Cortex of kidney (tissue), 1 donor: ENCODE measurements at places on chromosomes 6 and 20.

DNA sequence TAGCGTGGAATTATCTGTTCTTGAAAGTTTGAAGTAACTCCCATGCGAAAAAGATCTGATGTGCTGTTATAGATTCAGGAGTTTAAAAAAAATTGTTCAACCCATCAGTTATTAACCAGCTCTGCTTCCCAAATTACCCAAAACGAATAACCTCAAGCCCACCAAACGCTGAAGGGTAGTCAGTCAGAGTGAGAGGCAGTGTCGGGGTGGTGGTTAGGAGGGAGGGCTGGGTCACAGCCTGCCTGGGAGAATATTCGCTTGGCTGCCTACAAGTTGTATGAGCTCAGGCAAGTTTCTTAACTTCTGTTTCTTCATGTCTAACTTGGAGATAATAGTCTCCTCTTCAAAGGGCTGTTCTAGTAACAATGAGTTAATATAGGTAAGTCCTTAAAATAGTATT is 114.6 kb downstream of the JPH2 start:
- no peak for DNase-seq

GRCh38 chr20:846894-847278 is 13.4 kb downstream of the FAM110A start:
- no peak for DNase-seq

- DNase-seq, result no peak
Observed at GRCh38 chr6:136846046-136846445, 23.7 kb downstream of the PEX7 start.

GRCh38 chr6:18397701-18398100 is 10.6 kb downstream of the RNF144B start:
- no peak for DNase-seq

- DNase-seq, result no peak
Observed at GRCh38 chr20:25368526-25368925, 22.1 kb downstream of the ABHD12 start.

DNA sequence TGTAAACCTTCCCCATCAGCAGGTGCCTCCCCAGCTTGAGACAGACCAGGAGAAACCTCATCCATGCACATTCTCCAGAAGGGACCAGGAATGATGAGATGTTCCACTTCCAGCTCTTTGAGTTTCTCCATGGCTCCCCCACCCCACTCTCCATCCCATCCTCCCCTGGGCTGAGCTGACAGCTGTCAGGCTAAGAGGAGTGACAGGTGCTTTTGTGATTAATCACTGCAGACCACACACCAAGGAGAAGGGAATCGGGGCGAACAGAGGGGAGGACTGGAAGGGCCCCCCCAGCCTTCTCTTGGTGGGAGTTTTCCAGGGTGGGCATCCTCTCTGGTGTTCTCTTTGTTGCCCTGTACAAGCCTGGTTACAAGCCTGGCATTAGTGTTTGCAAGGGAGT is 56.1 kb upstream of the ZFAND3 start:
- DNase-seq, result no peak

GRCh38 chr6:36025932-36026327 is 1.5 kb upstream of the SLC26A8 start:
- no peak for DNase-seq

DNA sequence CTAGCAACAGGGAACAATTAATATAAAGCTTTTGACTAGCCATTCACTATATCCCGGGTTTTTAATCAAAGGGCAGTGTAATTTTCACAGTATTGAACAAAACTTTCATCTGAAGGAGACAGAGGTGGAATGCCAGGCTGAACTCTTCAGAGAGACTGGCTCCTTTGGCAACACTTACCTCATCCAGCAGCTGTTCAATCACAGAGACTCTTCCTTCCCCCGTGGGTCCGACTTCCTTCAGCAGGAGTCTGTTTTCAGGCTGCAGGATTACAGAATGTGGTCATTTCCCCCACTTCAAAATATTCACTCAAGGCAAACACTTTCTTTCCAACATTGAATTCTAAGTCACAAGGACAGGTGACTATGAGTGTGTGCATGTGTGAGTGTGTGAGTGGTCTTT is 76.6 kb downstream of the DZANK1 start:
- DNase-seq, result no peak

GRCh38 chr6:122818866-122819265 is 29.8 kb downstream of the SMPDL3A start:
- no peak for DNase-seq

- no peak for DNase-seq
Observed at GRCh38 chr6:56992036-56992435, 37.1 kb downstream of the BEND6 start.

- no peak for DNase-seq
Observed at GRCh38 chr20:35240083-35240810, 13.8 kb downstream of the MMP24 start.

DNA sequence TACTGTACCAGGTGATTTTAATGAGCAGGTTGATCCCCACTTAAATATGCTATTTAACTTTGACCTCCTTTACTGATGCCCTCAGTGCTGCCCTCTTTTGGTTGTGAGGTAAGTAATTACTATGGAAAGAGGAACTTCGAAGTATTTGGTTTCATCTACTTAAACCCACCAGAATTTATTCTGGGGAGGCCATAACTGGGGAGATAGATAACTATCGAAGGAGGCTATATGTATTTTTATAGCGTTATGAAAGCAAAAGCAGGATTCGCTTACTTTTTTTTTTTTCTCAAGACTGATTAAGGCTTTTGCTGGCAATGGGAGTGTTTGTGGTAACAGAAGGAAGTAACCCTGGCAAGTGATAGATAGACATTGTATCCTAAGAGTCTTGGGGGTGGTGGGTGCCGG is 168.9 kb upstream of the CENPW start:
- DNase-seq, result no peak

DNA sequence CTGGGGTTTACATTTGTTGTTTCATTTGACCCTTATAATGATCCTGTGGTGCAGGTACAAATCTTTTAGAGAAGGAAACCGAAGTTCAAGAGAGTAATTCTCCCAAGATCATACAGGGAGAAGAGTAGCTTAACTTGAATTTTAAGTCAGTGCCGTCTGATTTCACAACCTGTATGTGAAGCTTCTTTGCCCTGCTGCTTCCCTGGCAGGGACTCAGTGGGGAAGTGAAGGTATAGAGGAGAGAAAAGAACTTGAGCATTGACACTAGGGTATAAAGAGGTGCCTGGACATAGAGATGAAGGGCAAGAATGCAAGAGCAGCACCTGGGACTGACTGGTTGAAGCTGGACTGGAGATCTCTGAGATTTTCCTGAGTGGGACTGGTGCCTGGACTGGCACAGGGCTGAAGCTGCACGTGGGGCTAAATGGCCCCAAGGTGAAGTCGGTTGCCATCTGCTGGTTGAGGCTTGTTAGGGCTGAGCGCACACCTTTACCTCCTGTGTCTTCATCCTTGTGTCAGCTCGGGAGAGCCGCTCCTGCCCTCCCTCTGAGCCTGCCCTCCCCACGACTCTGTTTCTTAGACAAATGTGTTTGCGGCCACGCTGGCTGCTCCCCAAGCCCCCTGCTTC is 41.8 kb downstream of the FARS2 start:
- no peak for DNase-seq

- DNase-seq, result no peak
Observed at GRCh38 chr6:16741112-16742016, 19.9 kb downstream of the ATXN1 start.

GRCh38 chr20:11271319-11271718 is 597.5 kb upstream of the JAG1 start:
- DNase-seq, result no peak

- DNase-seq, result no peak
Observed at GRCh38 chr6:135325624-135326424, 144.7 kb downstream of the MYB start.

- no peak for DNase-seq
Observed at GRCh38 chr6:42427871-42428270, 23.9 kb downstream of the TRERF1 start.

DNA sequence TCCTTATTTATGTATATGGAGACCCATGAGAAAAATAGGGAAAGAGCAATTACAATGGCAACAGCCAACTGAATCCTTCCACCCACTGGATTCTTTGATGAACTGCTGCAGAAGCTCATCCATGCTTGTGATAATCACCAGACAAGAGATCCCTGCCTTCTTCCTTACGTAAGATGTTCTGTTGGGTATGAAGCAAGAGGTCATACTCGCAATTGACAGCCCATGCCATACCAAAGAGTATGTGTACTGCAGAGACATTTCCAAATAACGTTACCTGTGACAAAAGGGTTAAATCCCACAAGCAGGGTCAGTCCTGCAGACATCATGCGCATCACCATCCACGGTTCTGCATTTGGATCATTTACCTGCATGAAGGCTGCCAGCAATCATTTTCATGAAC is 27.8 kb downstream of the ELOVL5 start:
- DNase-seq, result no peak

GRCh38 chr6:34546551-34547321 is 9.4 kb downstream of the SPDEF start:
- DNase-seq, result no peak

DNA sequence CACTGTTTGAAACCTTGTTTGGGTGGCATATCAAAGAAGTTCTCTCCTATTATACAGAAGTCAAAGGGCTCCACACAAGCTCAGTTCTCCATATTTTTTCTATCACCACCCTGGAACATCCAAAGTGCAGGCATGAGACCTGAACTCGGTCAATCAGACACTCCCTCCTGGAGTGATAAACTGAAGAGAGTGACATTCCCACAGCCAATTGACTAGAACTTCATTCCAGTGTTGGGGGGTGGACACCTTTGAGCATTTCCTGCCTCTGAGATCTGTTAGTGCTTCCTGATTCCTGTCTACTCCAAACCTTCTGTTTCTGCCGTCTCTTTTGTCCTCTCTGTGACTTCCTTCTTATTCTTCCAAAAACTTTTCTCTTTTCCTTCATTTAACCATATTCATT is 220.7 kb upstream of the NOX3 start:
- DNase-seq, result no peak

GRCh38 chr6:75550544-75551167 is 51.0 kb upstream of the SENP6 start:
- DNase-seq, result no peak

- DNase-seq, result no peak
Observed at GRCh38 chr6:14284969-14285590, 167.5 kb downstream of the CD83 start.
